ENCODE measurements at places on chromosomes 4 and X.

GRCh38 chr4:155653052-155653451 is 13.6 kb upstream of the GUCY1A1 start:
- DNase-seq: no peak

DNA sequence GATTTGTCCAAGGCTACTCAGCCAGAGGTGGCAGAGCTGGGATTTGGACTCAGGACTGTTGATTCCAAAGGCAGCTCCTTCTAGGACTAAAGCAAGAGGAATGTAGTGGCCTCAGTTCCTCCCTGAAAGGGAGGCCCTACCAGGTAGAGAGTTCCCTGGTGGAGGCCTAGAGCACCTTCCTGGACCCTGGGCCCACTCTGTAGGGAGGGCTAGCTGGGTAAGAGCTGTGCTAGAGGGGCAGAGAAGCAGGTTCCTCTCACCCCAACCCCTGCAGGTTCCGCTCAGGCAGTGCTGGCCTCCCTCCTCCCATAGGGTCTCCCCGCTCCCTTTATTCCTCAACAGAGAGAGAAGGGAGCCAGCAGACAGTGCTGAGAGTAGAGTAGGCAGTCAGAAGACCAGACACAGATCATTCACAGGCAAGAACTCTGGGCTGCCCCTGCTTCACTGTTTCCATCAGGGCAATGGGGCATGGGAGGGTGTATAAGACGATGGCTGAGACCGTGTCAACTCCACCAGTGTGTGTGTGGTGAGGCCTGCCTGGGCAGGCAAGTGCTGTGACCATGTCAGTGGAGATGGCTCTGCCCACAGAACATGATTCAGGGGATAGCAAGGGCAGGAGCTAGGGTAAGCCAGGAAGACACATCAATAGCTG is 12.4 kb upstream of the PJA1 start:
- no peak for DNase-seq

DNA sequence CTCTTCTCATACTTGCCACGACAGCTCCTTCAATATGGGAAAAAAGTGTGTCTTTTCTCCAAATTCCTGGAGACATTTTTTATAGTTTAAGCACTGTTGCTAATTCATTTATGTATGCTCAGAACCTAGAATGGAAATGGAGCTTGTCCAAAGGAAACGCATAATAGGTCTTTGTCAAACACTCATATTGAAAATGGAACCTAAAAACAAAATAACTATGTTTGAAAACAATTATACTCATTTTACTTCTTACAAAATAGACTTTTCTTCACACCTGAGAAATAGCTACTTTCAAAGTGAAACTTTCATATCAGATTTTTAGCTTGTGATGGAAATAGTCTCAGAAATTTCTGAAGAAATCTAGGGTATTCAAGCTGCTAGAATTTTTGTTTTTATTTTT is 529.7 kb upstream of the BOD1L1 start:
- DNase-seq: no peak

- no peak for DNase-seq
Observed at GRCh38 chrX:2933125-2933900, 4.2 kb upstream of the ARSD start.

DNA sequence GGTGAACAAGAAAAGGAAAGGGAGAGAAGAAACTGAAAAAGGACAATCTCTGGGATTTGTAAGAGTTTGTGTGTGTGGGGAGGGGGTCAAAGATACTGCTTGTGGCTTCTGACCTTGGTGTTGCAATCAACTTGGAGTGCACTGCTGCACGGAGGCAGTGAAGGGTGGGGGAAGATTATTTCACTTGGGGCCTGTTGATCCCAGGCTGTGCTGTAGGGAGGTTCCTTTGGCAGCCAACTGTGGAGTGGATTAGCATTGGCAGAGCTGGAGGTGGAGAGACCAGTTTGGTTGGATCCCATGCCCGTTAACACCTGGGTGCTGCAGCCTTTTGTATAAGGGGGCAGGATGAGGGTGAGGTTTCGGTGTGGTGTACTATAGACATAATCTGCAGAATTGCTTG is 38.2 kb downstream of the AFF1 start:
- no peak for DNase-seq

DNA sequence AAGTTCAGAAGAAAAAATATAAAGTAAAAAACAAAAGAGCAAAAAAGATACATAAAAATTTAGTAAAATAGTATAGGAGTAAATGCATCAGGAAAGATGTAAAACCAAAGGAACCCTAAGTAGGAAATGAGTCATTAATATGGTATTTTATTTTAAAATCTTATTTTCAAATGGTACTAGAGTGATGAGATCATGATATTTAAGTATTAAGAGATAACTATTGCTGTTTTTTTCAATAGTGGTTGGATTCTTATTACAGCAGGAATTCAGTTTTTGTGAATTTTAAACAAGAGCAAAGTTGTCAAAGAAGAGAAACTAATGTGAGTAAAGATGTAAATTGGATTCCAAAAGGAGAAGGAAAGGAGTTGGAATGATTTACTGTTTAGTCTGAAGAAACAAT is 20.0 kb downstream of the EMCN start:
- DNase-seq: no peak

DNA sequence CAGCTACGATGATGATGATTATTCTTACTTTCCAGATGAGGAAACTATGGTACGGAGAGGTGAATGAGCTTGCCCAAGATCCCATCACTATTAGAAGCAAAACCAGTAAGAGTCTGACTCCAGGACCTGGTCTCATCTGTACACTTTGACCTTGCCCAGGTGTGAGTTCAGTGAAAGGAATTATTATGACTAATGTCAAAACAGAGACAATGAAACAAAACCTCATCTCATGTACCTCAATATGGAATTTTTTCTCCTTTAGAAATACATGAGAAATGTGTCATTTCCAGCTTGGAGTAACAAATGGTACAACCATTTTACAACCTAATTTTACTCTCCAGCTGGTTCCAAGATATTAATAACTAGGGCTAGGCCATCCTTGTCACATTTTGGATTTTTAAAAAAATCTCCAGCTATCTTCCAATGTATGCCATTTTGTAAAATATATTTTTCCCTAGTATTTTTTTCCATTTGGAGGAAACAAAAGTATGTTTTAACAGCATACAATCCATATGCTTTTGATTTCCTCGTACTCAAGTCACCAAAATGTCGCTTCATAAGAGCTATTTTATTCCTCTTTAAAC is 213.8 kb downstream of the PTTG2 start:
- no peak for DNase-seq

DNA sequence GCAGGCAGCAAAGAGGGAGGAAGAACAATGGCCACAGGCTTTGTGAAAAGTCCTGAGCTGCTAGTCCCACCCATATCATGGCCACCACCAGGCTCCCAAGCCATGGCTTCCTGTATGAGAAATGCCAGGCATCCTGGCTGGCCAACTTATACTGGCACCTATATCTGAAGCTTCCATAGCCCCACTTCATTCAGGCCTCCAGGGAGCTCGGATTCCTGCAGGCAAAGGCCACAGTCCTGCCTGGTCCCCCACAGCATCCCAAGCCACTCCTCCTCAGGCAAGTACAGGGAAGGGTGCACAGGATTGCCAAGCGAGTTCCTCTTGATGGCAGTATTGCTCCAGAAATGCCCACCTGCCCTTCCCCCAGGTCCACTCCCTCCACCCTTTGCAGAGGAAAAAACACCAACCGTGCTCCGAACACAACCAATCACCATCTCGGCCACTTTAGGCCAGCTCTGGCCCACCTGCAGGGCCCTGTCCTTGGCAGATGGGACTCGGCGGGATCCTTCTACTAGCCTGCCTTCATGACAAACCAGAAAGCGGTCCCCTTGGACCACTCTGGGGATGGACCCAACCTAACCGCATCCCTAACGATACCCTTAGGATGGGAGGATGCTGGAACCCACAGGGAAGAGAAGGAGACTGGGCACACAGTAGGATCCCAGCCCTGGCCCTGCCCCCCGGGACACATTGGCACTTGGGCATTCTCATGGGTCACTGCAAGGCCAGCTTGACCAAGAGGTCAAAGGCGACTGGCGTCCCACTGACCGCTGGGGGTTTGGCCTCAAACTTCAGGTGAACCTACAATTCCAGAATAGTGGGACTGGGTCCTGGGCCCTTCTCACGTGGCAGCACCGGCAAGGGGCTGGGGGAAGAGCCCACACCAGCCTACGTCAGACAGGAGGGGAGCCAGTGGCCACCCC is 220.4 kb upstream of the AGTR2 start:
- peak; percentile 2 for DNase-seq

DNA sequence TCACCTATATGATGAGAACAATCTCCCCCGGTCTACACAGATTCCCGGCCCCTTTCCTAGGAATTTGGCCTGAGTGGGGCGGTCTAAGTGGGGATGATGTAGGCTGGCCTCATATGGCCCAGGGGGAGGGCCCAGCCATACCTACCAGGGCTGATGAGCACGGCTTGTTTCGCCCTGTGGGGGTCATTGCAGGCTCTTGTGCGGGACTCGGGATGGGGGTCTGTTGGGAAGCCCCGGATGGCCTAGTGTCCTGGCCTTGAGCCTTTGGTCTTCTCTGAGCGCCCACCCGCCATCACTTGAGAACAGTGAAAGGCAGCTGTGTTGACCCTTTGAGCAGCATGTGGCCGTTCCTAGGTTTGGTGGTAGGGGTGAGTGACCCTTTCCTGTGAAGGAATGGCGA is 4.8 kb upstream of the CTAG2 start:
- DNase-seq: no peak

DNA sequence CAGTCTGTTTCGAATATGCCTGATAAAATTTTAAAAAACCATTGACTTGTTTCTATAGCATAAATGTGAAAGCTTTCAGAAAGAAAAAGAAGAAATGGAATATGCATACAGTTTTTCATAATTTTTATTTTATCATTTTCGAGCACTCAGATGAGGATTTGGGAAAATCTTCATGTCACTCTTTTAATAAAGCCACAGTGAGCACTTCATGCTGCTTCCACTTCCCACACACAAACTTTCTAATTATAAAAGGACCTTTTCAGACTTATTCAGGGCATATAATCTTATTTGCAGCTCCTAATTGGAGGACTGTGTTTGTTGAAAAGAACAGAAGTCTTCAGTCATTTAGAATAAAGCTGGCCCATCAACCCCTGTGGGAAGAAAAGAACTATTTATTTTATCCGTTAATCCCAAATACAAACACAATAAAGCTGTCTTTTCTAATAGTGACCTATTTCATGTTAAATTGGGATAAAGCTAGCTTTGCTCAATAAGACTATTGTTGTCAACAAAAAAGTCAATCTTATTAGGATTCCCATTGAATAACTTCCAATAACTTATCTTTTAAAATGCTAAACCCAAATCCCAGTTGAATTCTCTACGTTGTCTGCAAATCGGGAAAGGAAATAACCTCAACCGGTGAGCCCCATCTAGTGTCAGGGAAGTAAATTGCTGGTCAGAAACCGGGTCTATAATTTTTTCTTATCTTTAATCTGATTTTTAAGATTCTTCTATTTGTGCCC is 211.5 kb downstream of the PDGFRA start:
- DNase-seq: no peak

DNA sequence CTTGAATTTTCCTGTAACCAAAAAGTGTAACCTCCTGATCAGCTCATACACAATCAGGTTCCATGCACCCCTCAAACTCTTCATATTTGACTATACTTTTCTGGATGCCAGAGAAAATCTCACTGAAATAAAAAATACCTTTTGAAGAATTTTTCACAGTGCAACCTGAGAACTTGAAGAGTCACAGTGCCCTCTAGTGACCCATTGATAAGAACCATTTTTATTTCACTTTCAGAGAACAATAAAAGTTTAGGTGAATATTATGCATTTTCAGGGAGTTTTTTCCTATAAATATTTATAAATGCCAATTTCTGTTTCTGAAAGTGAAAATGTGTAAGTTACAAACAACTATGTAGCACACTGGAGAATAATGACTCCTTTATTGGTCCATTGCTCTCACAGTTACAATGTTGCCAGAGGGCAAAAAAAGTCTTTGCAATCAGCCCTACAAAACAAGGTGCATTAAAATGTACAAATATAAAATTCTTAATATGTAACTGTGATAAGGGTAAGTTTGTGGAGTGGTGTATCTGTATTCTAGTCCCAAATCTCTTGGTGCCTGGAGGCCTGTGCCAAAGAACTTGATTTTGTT is 153.6 kb upstream of the INTU start:
- no peak for DNase-seq

DNA sequence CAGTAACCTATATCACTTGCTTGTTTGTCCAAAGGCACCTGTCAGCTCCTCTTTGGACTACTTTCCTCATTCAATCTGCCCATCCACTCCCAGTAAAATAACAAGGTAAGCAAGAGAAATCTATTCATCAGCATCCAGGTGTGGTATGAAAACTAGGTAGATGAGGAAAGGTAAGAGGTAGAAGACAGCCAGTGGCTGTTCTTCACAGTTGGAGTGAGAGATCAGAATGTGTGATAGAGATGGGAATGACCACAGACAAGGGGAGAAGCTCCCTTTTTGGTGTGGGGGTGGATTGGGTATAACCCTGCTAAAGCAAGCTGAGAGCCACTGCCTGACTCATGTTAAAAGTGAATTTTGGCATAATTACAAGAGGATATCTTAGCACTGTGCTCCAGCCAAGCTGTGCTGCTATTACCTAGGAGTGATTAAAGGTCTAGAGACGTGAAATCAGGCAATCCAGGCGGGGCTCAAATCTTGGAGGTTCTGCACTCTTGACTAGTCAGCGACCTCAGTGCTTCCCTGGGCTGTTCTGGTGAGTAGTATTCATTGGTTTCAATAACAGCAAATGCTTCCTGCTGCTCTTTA is 28.1 kb upstream of the RASL11B start:
- no peak for DNase-seq

DNA sequence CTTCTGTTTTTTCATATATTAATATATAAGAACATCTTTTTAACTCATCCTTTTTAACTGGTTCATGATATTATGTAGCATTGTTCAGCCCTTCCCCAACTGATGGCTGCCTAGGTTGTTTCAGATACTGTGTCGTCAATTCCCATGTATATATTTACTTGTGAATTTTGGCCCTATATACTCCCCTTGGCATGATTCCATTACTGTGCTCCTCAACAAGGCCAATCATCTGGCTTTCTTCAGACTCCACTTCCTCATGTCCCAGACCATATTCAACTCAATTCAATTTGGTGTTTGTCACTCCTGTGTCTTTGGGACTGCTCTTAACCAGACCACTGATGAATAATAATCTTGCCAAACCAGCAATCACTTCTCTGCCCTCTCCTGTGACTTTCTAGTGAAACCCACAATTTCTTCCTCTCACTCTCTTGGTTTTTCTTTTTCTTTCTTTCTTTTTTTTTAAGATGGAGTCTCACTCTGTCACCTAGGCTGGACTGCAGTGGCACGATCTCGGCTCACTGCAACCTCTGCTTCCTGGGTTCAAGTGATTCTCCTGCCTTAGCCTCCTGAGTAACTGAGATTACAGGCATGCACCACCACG is 2.7 kb upstream of the WDR45 start:
- no peak for DNase-seq

DNA sequence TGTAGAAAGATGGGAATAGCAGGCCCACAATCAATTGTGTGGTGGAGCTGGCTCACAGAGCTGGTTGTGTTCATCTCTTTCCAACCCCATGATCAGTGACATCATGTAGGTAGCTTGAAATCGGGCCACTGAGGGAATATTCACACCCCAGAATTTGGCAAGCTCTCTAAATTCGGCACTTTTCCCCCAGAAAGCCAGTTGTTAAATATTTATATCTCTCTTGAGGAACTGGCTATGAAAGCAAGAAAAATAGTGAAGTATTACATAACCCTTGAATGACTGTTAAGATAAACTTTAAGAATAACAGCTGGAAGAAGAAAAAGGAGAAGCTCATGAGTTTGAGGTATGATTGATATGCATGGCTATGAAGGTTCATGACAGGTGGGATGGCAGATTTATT is 38.9 kb downstream of the GPRIN3 start:
- DNase-seq: no peak
